CD4-positive, alpha-beta T cell (primary cell): ENCODE measurements at places on chromosomes 1 and 21. TPM values are rescaled to one million over a fixed set of nuclear protein-coding genes. Genes with fewer than 3 reads are reported as not detected.

- no peak overlapping the region for H3K27ac ChIP-seq
- peaks cover 49% of the 10 kb centered on the region for H3K4me1 ChIP-seq
Measured at GRCh38 chr1:225996946-225997545, 2.1 kb downstream of the SDE2 start.

DNA sequence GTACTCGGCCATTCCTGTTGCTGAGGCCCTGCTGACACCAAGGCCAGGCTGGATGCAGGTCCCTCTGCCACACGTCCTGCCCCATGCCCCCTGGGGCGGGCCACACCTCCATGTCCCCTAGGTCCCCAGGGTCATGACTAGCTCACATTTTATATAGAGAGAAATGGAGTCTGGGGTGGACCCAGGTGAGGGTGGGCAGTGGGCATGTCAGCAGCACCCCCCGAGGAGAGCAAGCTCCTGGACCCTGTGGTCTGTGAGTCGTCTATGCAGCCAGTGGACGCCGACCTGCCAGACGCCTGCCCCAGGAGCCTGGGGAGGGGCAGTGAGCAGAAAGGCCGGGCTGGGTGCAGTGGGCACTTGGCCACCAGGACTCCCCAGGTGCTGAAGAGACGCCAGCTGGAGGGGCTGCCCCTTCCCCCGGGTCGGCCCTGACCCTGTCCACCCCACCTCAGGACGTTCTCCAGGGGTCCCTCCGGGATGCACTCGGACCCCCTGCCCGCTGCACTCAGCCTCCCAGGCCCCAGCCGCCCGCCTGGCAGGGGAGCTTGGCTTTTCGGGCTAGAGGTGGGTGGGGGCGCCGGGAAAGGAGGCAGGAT, 15.9 kb downstream of the SAMD11 start:
- no peak overlapping the region for H3K27ac ChIP-seq
- no peak for DNase-seq
- peaks cover 48% of the 10 kb centered on the region for H3K27me3 ChIP-seq
- H3K4me3 ChIP-seq: no peak overlapping the region
- peaks cover 31% of the 10 kb centered on the region for H3K4me1 ChIP-seq

- H3K36me3 ChIP-seq: no peaks in the 10 kb centered on the region
- no peak overlapping the region for H3K27ac ChIP-seq
- peaks cover 13% of the 10 kb centered on the region for H3K27me3 ChIP-seq
- no peak overlapping the region for H3K4me3 ChIP-seq
- DNase-seq: no peak
- H3K4me1 ChIP-seq: peaks cover 25% of the 10 kb centered on the region
Measured at GRCh38 chr1:234776256-234776875, 166.4 kb upstream of the IRF2BP2 start.

- no peak overlapping the region for H3K27ac ChIP-seq
- peaks cover 2% of the 10 kb centered on the region for H3K27me3 ChIP-seq
- H3K36me3 ChIP-seq: no peaks in the 10 kb centered on the region
- H3K4me3 ChIP-seq: no peak overlapping the region
- no peak for DNase-seq
Measured at GRCh38 chr1:183215076-183215720, 29.1 kb downstream of the LAMC2 start.

DNA sequence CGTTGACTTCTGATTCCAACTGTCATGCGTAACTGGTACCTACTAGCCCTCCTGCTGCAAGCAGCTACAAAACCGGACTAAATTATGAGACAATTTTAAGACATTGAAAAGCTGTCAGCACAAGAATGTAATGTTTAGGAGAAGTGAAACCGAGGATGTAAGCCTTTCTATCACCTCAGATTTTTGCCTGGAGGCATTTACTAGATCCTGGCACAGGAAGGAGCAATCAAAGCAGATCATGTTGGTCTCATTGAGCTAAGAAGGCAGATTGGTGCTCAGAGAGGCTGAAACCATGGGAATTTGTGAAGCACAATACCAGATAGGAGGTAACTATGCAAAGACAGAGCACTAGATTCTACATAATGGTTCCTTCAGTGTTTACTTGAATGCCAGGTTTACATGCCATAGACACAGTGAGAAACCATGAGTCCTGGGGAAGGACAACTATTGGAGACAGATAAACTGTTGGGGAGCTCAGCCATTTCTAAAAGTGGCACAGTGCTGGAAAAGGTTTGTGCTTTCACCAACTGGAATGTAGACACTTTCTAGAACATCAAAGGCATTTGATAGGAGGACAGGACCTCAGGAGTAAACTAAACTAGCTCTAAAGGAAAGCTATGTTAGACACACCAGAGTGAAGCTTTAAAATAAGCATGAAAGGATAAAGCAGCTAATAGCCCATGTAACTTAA, 179.4 kb downstream of the LYPLAL1 start:
- DNase-seq: no peak
- H3K27ac ChIP-seq: no peak overlapping the region
- no peaks in the 10 kb centered on the region for H3K4me1 ChIP-seq
- no peaks in the 10 kb centered on the region for H3K27me3 ChIP-seq

DNA sequence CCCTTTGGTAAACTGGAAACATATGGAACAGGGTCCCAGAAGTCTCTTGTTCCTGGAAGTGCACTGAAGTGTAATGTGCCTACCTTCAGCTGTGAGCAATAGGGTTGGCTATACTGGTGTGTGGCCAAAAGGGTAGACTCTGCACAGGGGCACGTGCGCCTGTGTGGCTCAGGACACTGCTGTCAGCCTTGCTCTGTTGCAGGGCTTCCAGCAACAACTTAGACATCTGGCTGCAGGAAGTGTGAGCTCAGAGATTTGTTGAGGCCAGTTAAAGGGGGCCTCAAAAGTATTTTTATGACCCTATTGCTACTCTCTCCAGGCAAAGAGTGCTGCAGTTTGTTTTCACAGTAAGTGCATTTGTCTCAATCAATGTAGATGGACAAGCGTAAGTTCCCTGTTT, 7.5 kb downstream of the CTPS1 start:
- H3K4me1 ChIP-seq: peaks cover 1% of the 10 kb centered on the region
- no peak overlapping the region for H3K27ac ChIP-seq
- DNase-seq: no peak
- H3K4me3 ChIP-seq: no peak overlapping the region

- H3K4me3 ChIP-seq: peak overlapping the region; percentile 44
- H3K27ac ChIP-seq: peak overlapping the region; percentile 86
Measured at GRCh38 chr21:44911384-44912157, 9.1 kb downstream of the ITGB2 start.

DNA sequence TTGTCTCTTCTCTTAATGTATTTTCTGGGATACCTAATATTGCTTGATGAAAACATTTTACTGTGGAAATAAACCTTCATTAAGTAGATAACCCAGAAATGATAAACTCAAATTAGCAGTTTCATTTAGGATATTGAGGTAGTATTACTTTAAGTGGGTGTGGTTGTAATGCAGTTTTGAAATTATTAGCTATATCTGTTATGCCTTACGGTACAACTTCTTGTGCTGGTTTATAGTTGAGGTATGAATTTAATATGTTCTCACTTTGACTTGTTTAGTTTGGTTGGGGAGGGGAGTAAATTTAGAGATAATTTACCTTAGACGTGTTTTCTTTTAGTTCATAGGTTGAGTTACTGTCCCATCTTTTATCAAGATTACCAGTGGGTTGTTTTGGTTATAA, 111.0 kb downstream of the POU2F1 start:
- H3K27ac ChIP-seq: no peak overlapping the region
- peaks cover 7% of the 10 kb centered on the region for H3K36me3 ChIP-seq
- H3K4me3 ChIP-seq: no peak overlapping the region
- no peaks in the 10 kb centered on the region for H3K27me3 ChIP-seq
- H3K4me1 ChIP-seq: no peaks in the 10 kb centered on the region

- H3K4me1 ChIP-seq: peaks cover 8% of the 10 kb centered on the region
- DNase-seq: no peak
- H3K36me3 ChIP-seq: no peaks in the 10 kb centered on the region
- H3K4me3 ChIP-seq: no peak overlapping the region
- no peak overlapping the region for H3K27ac ChIP-seq
Measured at GRCh38 chr1:51622455-51622913, 5.6 kb downstream of the OSBPL9 start.

The NBPF10 gene
- 2.5 TPM for total RNA-seq

The EXTL1 gene
- total RNA-seq: not detected

The MAST2 gene
- total RNA-seq: 6.5 TPM

The CACNA1E gene
- total RNA-seq: not detected

The ADPRS gene
- total RNA-seq: 24.6 TPM

The PMVK gene
- 6.6 TPM for total RNA-seq
